Muscle of back (tissue), 13 donors: ENCODE measurements at places on chromosomes 6 and 20.

- peak; percentile 34 for DNase-seq
Measured at GRCh38 chr20:38649275-38649891, 47.8 kb downstream of the ARHGAP40 start.

DNA sequence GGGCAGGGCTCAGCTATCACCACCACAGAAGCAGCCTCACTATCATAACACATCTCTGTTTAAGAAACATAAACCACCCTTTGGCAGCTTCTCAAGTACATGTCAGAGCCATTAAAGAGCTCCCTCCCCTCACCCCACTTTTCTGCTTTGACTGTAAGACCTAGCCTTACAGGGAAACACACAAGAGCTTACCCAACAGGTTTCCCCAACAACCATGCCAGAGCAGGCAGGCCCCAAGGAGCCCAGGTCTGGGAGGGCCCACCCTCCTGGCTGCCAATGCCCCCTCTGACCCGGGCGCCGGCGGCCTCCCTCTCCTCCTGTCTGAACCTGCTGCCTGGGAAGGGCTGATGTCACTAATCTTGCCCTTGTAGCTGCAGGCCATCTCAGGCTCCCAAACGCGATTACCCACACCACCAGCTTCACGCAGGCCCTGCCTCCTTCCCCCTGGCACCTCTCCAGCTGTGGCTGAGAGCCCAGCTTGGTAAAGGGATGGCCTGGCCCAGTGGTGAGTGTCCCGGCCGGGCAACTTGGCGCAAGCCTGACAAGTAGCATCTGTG is 402.0 kb downstream of the MAFB start:
- DNase-seq = peak; percentile 51

- no peak for DNase-seq
Measured at GRCh38 chr20:24732599-24732998, 216.5 kb upstream of the CST7 start.

DNA sequence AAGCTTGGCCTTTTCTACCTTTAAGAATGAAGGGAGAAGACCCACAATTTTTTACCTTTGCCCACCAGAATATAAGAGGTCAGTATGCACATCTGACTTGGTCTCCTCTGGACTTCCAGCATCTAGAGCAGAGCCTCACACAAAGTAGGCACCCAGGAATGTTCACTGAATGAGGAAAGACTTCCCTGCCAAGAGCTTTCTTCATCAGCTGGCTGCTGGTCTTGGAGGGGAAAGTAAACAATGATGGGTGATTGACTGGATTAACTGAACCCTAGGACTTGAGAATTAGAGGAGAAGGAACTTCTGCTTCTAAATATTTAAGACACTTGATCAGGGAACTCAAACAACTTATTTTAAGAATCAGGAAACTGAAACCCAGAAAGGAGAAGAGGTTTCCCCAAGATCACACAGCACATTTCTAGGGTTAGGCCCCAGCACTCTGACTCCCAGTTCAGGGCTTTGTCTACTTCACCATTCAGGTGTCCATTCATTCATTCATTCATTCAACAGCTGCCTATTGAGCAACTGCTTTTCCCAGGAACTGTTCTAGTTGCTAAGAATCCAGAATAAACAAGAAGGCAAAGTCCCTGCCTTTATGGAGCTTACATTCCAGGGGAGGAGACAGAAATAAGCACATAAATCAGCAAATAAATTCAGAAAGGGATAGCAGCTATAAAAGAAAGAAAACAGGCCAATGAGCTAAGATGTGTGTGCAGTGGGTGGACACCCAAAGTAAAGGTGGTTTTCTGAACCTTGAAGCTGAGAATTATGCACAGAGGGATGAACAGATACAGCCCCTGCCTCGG is 216.9 kb upstream of the LRFN2 start:
- no peak for DNase-seq

DNA sequence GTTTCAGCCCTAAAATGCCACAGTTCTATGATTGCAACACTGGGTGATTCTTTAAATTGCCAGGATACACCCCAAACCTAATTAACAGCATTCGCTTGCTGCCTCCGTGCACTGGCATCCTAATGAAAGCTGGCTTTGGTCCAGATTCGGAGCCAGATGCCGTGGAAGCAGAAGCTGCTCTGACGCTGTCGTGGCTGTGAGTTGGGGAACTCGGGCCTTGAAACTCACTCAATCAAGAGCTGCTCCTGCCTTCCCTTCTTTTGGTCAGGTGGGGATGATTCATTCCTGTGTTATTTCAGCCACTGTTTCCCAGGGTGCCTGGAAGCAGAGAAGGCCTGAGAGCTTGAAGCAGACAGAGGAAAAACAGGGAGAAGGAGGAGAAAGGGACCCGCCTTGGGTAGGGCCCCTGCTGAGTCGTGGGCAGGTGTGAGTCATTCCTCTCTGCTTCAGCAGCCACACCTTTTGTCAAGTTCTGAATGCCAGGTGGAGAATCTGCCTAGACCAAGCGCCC is 36.2 kb upstream of the DSP start:
- DNase-seq = peak; percentile 45

- peak; percentile 10 for DNase-seq
Measured at GRCh38 chr6:113496166-113496565, 361.0 kb upstream of the MARCKS start.

DNA sequence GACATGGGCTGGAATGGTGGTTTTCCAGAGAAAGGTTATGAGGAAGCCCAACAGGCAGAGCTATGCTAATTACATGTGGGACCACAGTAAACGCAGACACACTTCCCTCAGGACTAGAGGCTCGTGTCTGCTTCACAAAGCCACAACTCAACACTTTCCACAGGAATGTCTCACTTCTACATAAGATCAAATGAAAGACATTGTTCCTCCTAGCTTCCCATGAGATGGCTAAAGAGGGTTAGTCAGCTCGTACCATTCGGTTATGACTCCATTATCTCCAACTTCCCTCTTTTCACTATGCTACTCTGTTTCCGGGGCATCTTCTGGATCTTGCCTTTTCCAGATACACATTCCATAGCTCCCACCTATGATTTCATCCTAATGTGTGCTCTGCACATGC is 29.1 kb upstream of the ZC3H12D start:
- no peak for DNase-seq

DNA sequence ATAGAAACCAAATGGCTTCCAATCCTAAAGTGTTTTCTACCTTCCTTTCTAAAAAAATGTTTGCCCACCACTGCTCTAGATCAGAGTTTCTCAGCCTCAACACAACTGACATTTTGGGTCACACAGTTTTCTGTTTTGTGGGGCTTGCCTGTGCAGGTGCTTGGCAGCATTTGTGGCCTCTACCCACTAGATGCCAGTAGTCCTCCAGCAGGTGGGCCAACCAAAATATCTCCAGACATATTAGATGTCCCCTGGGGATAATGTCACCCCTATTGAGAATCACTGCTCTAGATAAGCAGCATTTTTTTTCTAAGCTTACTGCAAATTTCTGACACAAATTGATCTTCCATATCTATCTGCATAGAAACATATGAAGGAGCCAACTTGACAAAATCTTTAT is 26.3 kb upstream of the EPM2A start:
- DNase-seq = no peak

DNA sequence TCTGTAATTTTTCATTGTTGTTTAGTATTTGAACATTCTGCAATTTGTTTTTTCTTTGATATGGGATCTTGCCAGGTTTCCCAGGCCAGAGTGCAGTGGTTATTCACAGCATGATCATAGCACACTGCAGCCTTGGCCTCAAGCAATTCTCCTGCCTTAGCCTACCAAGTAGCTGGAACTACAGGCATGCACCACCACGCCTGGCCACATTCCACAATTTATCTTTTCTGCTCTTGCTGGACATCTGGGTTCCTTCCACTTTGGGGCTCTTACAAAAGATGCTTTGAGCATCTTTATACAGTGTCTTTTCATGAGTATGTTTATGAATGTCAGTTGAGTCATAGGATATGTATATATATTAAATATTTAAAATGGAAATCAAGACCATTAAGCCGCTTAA is 42.0 kb downstream of the PGM3 start:
- DNase-seq = no peak

GRCh38 chr6:84449220-84449619 is 221.8 kb upstream of the CEP162 start:
- no peak for DNase-seq

DNA sequence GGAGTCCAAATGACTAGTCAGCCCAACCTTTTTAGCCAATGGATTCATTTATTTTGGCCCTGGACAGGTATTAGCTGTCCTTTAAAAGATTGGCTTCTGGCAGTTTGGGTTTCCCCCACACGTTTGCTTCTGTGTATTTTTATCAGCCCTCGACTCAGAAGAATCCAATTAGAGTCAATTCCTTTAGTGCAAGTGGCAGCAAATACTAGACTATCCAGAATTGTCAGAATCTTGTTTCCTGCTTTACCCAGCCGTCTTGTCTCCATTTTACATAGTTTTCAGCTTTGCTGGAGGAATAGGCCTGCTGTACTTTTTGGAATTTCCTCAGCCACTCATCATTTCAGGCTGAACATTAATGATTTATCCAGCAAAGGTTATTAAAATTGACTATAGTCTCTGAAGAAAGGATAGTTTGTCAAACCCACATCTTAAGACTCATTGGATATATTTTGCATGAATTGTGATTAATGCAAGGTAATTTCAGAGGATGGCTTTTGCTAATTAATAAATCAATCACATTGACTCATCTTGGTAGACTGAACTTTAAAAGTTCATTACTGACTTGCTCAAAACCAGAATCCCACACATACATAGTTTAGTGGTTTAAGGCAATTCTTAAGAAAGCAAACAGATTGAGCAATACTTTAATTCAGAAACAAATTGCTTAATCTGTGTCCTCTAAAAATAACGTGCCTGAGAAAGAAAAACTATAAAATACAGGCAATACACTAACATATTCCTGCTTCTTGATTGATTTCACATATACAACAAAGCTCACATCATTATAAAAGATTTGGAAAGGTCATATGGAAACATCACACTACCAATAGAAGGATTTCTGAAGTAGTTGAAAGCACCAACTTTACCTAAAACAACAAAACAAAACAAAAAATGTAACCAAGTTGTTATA is 62.9 kb upstream of the ZNF217 start:
- peak; percentile 30 for DNase-seq

GRCh38 chr6:25883536-25883935 is 9.5 kb upstream of the SLC17A3 start:
- DNase-seq = no peak

- peak; percentile 92 for DNase-seq
Measured at GRCh38 chr6:151330130-151330696, 61.1 kb downstream of the ZBTB2 start.

GRCh38 chr6:140401761-140402160 is 1027.3 kb upstream of the CITED2 start:
- DNase-seq = peak; percentile 67

- no peak for DNase-seq
Measured at GRCh38 chr6:99521633-99522151, 6.5 kb upstream of the USP45 start.

DNA sequence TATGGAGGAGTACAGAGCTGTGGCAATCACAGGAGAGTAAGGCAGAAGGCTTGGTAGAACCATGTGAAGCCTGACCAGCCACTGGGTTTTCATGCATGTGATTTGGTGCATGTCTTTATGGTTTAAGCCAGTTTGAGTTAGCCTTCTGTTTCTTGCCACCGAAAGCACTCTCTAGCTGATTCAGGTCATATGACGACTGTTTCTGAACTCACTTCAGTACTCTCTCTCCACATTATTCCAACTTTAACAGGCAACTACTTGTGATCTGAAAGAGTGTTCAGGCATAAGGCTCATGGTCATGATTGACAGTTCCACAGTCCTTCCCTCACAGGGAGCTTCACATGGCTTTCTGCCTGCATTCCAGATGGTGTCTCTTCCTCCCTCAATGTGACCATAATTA is 63.3 kb upstream of the TAB2 start:
- no peak for DNase-seq

DNA sequence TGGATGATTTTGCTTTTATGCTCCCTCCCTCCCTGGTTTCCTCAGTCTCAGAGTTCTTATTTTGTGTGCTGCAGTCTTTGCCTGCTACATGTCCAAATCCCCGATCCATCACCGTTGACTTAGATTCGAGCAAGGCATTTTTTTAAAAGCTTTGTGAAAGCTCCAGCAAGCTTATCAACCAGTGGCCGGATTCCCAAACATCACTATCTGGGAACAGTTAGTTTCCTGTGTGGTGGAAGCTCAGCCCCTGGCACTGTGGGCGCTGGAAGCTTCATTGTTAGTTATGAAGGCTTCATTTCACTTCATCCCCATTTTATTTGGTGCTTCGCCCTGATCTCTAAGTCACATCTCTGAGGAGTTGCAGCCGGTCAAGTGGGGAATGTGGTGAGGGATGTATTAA is 44.7 kb downstream of the DEK start:
- DNase-seq = no peak

GRCh38 chr6:20715135-20715806 is 181.0 kb downstream of the CDKAL1 start:
- DNase-seq = no peak

- no peak for DNase-seq
Measured at GRCh38 chr20:51803148-51803854, 980 bp upstream of the SALL4 start.
